ENCODE measurements at places on chromosomes 3 and 15. TPM values are rescaled to one million over a fixed set of nuclear protein-coding genes. Genes with fewer than 3 reads are reported as not detected.

Gene LTK
- 0.51 TPM for total RNA-seq

Gene MST1R
- 2.8 TPM for total RNA-seq

Gene ROPN1
- total RNA-seq, result not detected

Gene FOXL2
- not detected for total RNA-seq

Gene ISG20
- 53.9 TPM for total RNA-seq

Gene LHFPL4
- total RNA-seq, result not detected

Gene SPINK8
- not detected for total RNA-seq

Gene ARGFX
- not detected for total RNA-seq

Gene IL16
- 114 TPM for total RNA-seq

Gene MCF2L2
- total RNA-seq, result 2.5 TPM

Gene OCA2
- not detected for total RNA-seq

Gene ASB14
- total RNA-seq, result not detected

Gene PLA2G4E
- total RNA-seq, result not detected

DNA sequence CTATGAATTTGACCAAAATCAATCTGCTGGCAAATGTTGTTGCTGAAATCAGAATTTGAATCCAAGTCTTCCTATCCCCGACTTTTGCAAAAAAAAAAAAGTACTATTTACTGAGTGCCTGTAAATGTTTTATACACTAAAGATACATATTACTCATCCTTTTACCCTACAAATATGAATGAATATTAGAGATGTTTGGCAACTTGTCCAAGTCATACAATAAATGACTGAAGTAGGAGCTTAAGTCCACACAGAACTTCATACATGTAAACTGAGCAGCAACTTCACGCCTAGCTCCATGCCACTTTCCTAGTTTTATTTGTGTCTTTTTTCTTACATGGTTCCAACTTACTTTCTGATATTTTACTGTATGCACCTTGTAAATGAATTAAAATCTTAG is 39.2 kb downstream of the PHC3 start:
- no peak for DNase-seq

GRCh38 chr3:88141458-88142083 is 8.2 kb upstream of the C3orf38 start:
- no peak for DNase-seq

GRCh38 chr3:72265256-72266015 is 480.5 kb upstream of the PROK2 start:
- DNase-seq, result no peak

GRCh38 chr3:51869304-51869703 is 6.1 kb downstream of the IQCF5 start:
- DNase-seq, result no peak

- DNase-seq, result no peak
Measured at GRCh38 chr3:54185740-54186139, 63.4 kb downstream of the CACNA2D3 start.

GRCh38 chr15:48332642-48333034 is 1.4 kb downstream of the DUT start:
- DNase-seq, result no peak

DNA sequence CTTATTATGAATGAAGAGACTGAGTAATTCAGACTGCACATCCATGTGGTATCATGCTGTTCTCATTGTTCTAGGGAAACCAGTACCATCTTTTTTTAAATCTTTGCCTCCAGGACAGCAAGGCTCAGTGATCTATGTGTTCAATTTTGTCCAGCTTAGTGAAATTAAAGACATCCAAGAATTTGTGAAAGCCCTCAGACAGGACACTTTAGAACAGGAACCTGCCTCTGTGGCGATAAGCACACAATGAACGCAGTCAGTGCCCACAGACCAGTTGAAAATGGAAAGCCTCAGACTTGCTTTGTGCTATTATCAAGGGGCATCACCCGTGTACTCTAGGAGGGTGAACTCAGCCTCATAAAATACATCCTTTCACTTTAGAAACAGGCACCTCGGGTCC is 20.1 kb downstream of the EID1 start:
- no peak for DNase-seq

DNA sequence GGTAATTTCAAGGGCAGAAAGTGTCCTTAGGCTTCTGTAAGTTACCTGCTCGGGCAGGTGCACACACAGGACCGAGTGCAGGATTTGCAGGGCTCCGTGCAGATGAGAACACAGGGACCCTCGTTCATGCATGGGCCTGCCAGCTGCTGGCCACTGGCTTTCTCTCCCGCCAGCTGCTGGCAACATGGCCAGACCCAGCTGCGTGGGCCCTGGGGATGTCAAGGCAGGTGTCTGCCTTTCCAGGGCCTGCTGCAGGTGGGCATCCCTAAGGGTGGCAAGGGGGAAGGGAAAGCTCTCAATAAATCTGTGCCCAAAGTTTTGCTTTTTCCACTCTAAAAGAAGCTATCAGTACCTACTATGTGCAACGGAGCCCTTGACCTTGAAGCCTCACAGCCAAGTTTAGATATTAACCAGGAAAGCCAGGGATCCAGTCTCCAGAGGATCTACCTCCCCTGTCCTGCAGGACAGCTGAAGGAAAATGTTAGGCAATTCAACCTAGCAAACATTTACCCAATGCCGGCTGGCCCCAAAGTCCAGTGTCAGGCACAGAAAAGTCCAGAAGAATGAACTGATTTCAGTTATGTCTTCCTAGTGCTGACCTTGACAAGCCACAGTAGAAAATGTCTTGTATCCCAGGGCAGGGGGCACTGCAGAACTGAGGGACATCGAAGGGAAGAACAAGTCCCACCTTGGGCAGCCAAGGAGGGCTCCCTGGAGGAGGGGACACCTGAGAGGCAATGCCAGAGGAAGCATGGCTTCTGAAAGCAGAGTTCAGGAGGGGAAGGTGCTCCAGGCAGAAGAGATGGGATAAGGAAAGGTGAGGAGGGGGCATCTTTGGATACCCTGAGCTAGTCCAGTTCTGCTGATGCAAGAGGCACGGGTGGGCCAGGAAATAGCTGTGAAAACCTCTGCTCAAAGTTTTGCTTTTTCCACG is 26.4 kb downstream of the NUP210 start:
- DNase-seq, result no peak

DNA sequence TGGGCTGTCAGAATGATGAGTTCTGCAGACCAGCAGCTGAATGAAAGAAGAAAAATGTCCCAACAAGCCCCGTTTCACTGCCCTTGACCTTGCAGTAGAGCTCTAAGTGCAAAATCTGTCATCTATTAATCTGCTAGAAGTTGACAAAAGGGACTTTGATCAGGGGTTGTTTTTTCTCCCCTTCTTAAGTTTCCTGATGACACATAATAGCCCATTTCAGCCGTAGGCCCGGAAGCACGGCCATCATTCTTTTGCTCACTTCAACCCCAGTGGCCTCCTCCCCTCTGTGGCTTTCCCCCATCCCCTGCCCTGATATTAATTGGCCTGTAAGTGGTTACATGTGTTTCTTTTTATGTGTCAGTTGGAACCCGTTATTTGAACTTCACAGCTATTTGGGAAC is 298.9 kb downstream of the RPLP1 start:
- DNase-seq, result no peak

GRCh38 chr3:82163907-82164520 is 402.6 kb upstream of the GBE1 start:
- no peak for DNase-seq

GRCh38 chr3:140509534-140509933 is 168.3 kb upstream of the TRIM42 start:
- no peak for DNase-seq

DNA sequence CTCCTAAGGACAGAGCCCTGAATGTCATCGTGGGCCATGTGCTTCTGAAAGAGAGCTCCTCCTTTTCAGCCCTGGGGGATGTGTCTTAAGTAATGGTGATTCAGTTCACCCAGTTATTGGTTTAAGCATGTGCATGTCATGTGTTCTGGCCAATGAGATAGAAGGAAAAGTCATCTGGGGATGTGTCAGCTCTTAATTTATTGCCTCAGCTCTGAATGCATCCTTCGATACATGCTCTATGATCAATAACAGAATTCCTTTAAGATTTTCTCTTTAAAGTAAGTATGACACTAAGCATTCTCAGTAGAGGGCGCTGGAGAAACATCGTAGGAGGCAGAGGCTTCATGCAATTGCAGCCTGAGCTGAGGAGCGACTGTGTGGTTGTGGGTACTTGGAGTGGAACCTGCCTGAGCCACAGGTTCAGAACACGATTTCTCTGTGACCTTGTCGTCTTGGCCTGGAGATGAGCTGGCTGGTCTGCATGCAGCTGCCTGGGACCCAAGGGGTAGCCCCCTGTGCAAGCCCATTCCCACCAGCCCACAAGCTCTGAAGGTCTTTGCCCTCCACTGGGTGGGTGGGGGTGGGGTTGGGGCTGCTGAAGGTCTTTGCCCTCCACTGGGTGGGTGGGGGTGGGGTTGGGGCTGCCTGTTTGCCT is 69.5 kb downstream of the C3orf38 start:
- no peak for DNase-seq

GRCh38 chr3:65342084-65342683 is 654.4 kb upstream of the ADAMTS9 start:
- DNase-seq, result peak; percentile 35

DNA sequence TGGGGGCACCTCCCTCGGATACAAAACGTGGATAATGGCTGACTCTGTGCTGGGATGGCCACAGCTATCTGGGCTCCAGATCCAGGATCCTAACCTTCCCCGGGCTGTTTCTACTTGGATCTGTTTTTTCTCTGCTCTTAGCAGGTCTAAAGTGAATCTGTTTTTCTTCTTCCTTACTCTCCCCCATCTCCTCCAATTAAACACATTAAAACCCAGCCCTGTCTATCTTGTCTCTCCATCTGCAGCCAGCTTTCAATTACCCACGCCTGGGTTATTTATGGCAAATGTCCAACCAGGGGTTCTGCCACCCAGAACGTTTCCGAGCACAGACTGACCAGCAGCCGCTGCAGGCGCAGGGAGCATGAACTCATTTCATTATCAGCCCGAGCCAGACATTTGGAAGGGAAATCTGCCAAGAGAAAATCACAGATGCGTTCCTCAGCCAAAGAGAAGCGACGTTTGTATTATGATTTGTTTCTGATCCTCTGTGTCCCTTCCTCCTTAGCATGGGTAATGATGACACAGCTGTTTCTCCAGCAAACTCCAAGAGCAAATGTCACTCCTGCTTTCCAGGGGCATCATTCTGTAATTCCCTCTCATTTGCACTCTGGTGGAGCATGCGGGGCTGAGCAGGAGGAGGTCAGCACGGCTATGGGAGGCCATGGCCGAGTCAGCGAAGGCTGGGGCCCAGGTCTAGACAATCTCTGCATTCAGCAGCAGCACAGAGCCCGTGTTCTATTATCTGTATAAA is 42.0 kb downstream of the UMPS start:
- no peak for DNase-seq

GRCh38 chr3:12966847-12967605 is 106.2 kb downstream of the IQSEC1 start:
- DNase-seq, result peak; percentile 61

DNA sequence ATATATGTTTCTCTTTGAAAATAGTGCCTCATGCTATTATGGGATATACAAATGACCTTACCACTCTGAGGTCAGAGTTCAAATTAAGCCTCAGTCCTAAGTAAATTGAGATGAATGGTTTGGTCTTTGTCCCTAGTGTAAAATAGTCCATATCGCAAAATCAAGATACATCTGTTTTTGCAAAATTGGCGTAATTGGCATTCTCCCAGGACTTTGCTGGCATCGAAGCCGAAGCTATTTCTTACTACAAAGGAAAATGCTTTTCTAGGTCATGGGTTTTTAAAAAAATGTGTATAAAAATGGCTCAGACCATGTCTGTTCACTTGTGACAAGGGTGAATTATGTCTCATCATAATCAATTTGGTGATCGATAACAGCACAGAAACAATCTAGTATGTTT is 25.9 kb downstream of the ROBO2 start:
- no peak for DNase-seq

DNA sequence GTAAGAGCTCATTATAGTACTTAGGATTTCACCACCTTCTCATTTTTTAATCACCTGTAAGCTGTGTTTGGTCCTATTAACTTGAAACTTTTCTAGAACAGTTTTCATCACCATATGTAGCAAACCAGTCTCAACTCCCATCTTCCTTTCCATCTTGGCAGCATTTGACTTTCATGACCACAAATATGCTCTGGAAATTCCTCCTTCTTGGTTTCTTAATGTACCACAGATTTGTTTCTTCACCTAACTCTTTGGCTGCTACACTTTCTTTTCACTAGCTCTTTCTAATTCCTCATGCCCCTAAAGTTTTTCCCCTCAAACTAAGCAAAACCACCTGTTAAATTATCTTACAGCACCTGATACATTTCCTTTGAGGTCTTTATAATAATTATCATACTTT is 13.2 kb upstream of the NMB start:
- no peak for DNase-seq

DNA sequence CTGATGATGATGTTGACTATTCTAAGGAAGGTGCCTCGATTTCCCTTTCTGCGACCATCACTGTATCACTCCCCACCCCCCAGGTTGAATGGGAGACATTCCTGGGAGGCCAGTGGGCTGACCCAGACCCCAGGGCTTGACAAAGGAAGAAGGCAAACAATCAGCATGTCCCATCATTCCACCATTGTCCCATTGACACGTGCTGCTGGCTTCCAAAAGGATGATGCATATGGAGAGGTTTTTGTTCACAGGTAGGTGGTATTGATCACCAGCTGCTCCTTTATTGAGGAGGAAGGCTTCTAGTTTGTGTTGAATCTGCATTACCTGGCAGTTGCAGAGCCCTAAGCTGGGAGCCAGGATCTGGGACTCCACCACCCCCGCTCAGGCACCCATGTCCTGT is 30.4 kb downstream of the RASGRF1 start:
- DNase-seq, result no peak

- peak; percentile 55 for DNase-seq
Measured at GRCh38 chr3:10783360-10784351, 32.4 kb upstream of the SLC6A11 start.
